Stimulated activated CD4-positive, alpha-beta T cell treated with anti-CD3 and anti-CD28 coated beads, Interleukin-2, amount 100 ng/mL, for 24 hours (primary cell): ENCODE measurements at places on chromosomes 16 and 17.

DNA sequence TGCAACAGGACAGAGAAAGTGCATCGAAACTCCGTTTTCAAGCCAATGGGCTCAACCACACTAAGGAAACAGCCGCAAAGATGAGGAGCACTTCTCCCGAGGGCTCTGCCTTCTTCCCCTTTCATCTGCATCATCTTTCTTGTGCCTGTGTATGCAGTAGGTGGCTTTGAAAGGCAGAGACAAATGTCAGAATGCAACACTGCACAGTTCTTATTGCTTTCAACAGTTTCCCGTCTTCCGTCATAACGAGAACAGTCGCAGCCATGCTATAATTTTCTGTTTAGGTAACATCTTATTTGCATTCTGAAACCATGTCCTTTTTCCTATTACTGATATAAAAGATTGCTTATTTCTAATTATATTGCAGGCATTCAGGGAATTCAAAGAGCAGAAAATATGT lies 205.2 kb downstream of the SLC39A11 start:
- no peak for DNase-seq

DNA sequence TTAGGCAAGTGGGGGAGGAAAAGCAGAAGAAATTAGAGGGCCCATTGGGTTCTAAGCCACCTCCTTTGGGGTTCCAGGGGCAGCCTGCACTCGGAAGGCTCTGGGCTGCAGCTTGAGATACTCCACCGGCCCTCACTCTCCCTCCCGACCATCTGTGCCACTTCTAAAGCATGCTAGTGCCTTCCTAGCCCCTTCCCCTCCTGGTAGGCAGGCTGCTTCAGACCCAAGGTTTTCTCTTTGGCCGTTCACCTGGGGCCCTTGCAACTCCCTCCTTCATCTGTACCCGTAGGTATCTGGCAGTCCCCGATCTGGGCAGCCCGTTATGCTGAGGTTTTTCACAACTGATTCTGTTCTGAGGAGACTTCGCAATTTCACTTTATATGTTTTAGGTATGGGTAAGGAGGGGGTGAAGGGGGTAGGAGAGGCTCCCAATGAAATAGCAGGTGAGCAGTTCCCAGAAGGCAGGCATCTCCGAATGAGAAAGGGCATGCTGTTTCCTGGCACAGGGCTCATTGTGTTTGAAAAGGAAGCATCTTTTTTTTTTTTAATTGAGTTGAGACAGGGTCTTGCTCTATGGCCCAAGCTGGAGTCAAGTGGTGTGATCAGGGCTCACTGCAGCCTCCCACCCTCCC lies 98.7 kb downstream of the RAB11FIP4 start:
- DNase-seq: no peak

- DNase-seq: no peak
Observed at GRCh38 chr16:12293017-12293618, 316.6 kb downstream of the SNX29 start.

- no peak for DNase-seq
Observed at GRCh38 chr17:18961634-18962493, 9.9 kb downstream of the SLC5A10 start.

DNA sequence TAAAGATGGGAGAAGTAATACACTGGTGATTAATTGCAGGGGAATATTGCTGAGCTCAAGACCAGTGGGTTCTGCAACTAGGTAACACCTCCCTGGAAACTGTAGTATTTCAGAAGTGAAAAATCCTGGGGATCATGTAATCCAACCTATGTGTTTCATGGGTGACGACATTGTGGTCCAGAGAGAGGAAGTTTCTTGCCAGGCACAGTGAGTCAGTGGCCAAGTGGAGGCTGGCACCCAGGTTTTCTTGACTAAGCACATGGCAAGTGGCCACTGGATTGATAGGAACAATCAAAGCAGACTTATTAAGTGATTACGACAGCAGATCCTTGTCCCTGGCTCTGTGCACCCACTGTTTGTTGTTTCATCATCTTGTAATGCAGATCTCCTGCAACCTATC lies 14.6 kb upstream of the CIITA start:
- DNase-seq: no peak

DNA sequence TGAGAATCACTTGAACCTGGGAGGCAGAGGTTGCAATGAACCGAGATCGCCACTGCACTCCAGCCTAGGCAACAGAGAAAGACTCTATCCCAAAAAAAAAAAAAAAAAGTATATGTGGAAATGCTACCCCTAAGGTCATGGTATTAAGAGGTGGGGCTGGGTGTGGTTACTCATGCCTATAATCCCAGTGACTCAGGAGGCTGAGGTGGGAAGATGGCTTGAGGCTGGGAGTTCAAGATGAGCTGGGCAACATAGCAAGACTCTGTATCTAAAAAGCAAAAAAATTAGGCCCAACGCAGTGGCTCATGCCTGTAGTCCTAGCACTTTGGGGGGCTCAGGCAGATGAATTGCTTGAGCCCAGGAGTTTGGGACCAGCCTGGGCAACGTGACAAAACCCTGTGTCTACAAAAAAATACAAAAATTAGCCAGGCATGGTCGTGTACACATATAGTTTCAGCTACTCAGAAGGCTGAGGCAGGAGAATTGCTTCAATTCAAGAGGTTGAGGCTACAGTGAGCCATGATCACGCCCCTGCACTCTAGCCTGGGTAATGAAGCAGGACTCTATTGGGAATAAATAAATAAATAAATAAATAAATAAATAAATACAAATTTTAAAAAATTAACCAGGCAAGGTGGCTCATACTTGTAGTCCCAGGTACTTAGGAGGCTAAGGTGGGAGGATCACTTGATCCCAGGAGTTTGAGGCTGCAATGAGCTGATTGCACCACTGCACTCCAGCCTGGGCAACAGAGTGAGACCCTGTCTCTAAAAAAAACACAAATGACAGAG lies 32.3 kb upstream of the NUFIP2 start:
- DNase-seq: no peak

- no peak for DNase-seq
Observed at GRCh38 chr16:80366023-80366422, 174.8 kb upstream of the DYNLRB2 start.

DNA sequence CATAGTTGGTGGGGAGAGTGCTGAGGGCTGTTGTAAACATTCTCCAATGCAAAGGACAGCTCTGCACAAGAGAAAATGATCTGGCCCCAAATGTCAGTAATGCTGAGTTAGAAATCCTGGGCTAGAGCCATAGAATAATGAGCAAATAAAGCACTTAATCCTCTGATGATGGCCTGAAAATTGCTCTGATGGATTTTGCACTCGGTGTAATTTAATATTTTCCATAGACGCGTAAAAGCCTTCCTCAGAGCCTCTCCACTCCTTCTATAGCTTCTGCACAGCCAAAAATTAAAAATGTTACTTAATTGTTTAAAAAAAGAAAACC lies 23.7 kb downstream of the FAM20A start:
- no peak for DNase-seq

DNA sequence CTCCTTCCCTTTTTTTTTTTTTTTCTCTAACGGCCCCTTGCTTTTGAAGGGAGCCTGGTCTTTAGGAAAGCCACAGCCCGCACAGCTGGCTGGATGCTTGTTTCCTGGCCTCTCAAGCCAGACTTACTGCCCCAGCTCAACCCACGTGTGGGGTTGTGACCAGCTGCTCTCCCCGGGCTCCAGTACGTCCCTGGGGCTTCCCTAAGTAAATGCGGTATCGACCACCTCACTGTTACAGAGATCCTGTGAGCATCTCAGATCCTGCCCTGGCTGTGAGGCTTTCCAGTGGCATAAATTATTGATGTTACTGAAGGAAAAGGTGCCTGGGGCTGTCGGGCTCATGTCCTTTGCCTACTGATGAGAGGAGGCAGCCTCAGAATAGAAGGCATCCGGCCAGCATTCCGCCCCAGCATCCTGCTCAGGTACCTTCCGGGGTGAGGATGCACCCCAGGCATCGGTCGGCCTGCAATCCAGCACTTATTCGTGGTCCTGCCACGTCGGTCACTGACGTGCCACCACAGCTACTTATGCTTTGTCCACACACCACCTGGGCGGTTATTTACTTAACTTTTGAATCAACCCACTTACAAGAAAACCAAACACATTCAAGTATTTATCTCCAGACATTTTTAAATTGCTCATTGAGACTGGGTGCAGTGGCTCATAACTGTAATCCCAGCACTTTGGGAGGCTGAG lies 9.6 kb downstream of the GPRC5B start:
- no peak for DNase-seq

- no peak for DNase-seq
Observed at GRCh38 chr16:52265446-52265861, 281.5 kb downstream of the TOX3 start.

- DNase-seq: no peak
Observed at GRCh38 chr17:64158406-64158805, 28.5 kb upstream of the ERN1 start.

DNA sequence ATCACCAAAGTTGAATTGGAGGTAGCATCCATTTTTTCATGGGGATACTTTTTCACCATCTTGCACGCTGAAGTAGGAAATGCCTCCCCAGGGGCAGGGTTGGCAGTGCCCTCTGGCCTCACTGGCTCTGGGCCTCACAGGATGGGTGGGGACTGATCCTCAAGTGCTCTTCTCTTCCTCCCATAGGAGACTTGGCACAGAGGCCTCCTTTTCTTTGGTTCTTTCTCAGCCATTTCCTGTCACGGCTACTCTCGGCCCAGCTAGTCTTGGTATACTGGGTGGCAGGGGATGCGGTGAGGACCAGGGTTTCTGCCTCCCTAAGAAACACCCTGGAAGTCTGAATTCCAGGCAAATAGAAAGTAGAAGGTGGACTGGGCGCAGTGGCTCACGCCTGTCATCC lies 58.2 kb downstream of the PECAM1 start:
- DNase-seq: no peak

- no peak for DNase-seq
Observed at GRCh38 chr16:2033057-2033908, 6.6 kb downstream of the NHERF2 start.

- no peak for DNase-seq
Observed at GRCh38 chr17:8436844-8437171, 1.1 kb downstream of the NDEL1 start.

- no peak for DNase-seq
Observed at GRCh38 chr16:87681981-87682570, 79.8 kb downstream of the JPH3 start.

DNA sequence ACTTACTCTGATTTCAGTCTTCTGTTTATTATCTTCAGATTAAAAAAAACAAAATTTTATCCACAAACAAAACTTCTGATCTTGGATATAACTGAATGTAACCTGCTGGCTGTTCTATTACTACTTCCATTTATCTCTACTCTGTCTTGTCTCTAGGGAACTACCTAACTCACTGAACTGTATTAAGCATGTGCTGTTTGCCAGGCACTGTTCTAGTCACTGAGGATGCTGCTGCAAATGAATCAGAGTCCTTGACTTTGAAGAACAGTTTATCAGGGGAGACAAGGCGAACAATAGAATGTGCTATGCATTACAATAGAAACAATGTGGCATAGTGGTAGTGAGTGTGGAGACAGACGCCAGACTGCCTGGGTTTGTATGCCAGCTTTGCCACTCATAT lies 2.3 kb upstream of the ANKRD40 start:
- DNase-seq: no peak

DNA sequence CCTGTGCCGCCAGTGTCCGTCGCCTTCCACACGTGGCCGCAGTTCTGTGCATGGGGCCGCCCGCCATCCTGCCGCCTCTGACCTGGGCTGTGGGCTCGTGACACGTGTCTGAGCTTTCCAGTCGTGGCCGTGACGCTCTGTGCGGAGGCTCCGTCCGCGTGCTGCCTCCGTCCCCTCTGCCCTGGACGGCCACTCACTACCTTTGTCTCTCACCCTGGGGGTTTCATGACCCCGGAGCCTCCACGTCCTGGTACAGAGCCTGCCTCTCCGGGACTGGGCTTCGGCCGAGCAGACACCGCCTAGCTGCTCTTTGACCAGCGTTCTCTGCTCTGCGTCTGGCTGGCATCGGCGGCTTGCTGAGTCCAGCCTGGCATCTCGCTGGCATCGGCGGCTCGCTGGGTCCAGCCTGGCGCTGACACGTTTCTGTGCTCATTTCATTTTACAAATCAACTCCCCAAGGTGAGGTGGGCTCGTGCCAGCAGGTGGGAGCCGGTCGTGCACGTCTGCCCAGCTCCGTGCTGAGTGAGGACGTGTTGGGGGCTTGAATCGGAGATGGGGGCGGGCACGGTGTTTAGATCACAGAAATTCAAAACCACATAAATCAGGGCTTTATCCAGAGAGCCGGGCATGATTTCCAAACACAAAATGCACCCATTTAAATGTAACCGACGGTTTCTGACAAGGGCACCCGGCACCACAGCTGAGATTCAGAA lies 44.3 kb upstream of the GNG13 start:
- no peak for DNase-seq

DNA sequence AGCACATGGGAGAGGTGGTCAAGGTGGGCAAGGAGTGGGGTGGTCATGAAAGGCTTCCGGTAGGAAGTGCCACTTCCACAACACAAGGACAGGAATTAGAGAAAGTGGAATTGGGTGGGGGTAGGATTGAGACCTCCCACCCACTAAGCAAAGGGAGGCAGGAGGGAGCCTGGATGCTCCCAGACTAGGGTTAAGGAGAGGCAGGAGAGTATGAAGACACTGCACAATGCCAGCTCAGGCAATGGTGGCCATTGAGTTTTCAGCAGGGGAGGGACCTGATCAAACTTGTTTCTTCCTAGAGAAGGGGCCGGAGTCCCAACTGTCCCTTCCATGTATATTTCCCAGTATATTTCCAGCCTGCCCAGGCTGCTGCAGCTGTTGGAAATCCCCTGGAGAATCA lies 3.1 kb upstream of the RAB11FIP4 start:
- no peak for DNase-seq

GRCh38 chr17:72699545-72699944 lies 392.9 kb downstream of the SLC39A11 start:
- DNase-seq: no peak

DNA sequence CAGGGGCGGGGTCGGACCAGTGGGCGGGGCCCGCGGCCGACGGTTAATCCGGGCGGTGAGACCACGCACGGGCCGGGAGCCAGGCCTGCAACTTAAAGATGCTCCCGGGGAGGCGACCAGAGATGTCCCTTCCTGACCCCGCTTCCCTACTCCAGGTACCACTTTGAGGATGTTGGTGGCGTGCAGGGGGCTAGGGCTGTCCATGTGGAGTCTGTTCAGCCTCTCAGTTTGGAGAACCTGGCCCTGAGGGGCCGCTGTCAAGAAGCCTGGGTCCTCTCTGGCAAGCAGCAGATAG lies 580 bp downstream of the RANGRF start:
- no peak for DNase-seq

DNA sequence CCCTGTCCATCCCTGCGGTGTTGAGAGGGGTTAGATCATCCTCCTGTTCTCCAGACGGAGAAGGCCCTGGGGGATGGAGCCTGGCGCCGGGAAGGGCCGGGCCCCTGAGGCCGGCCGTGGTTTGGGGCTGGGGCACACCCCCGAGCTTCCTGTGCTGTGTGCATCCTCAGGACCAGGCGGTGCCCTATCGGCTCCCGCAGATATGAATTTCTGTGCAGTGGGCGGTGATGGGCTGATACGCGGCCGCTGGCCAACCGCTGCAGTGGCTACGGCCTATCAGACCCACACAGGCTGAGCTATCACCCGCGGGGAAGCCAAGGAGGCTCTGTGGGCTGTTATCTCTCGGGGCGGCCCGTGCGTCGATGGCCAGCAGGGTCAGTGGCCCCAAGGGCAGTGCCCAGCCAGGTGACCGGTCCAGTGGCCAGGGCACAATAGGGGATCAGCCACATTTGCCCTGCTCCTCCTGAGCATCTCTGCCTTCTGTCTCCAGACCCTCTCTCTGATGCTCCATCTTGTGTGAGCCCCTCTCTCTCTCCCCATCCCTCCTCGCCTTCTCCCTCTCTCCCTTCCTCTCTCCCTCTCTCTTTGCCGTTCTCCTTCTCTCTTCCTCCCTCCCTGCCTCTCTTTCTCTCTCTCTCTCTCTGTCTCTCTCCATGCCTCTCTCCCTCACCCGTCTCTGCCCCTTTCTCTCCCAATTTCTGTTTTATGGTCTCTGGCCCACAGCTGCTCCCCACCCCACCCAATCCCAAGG lies 38.7 kb downstream of the ZFPM1 start:
- DNase-seq: no peak

GRCh38 chr16:27430923-27431484 lies 29.0 kb downstream of the IL21R start:
- DNase-seq: no peak
